ENCODE measurements at places on chromosomes 2 and 18.

DNA sequence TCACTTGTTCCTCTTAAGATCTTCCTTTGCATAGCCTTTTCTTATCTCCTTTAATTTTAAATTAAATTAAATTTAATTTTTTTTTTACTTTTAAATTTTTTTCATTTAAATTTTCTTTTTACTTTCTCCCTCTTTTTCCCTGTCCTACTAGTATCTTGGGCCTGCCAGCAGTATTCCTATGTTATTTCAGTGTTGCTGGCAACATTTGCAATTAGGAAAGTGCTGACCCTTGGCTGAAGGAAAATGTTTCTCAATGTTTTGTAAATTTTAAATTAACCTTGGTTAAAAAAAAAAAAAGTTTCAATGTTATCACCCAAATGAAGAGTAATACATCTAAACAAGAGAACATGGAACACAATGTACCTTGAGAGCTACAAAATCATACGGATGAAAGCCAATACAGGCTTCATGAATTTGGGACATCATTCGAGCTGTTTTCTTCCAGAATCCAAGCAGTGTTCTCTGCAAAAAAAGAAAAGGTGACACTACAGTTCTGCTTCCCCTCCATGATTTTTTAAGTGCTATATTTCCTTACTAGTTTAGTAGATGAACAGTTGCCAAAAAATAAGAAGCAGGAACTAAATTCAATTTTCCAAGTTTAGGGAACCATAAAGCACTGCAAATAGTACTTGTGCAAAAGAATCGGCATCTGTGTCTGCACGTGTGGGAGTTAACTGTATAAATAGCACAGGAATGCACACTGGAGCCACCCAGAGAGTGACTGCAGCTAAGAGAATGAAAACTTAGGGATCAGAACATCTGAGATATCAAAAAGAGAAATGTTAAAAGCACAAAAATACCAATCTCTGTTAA, 55.8 kb downstream of the ICA1L start:
- no peak for DNase-seq

DNA sequence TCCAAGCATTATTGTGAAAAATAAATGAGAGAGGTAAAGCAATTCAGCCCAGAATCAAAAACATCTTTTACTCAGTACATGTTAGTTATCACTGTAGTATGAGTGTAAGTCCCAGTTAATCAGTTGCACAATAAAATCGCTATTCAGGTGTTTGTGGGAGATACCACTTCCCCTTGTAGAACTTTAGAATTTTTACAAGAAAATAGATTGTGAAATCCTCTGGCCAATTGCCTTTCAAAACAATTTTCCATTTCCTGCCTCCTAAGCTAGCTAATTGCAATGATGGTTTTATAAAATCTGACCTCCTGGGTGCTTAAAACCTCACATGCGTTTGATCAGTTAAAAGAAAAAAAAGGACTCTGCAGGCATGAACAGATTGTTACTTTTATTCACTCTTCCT, 332.5 kb downstream of the PID1 start:
- DNase-seq: no peak

GRCh38 chr2:100716581-100716980, 103.4 kb upstream of the NPAS2 start:
- DNase-seq: no peak

GRCh38 chr2:156896294-156896693, 361.2 kb upstream of the GALNT5 start:
- DNase-seq: no peak

GRCh38 chr2:68832233-68832869, 38.8 kb downstream of the BMP10 start:
- peak; percentile 47 for DNase-seq

- no peak for DNase-seq
Measured at GRCh38 chr2:127479866-127480743, 46.2 kb downstream of the IWS1 start.

GRCh38 chr18:77071061-77071460, 61.5 kb downstream of the MBP start:
- no peak for DNase-seq

DNA sequence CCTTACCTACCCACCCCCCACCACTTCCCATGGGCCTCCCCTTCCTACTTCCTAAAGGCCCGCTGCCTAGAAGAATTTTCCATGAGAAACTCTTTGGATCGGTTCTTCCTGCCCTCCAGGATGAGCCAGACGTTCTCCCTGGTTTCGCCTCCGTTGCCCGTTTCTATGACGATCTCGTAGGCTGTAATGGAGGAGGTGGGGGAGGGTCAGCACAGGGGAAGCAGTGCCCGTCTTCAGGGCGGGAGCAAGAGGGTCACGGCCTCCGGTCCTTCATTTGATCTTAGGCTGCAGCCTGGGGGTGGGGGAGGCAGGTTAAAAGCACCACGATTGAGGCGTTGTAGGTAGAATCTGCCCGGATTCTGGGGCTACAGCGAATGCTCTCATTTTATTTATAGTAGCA, 172.0 kb downstream of the LOXHD1 start:
- DNase-seq: no peak

GRCh38 chr2:207148020-207148419, 17.7 kb downstream of the KLF7 start:
- no peak for DNase-seq

- no peak for DNase-seq
Measured at GRCh38 chr18:62033756-62034155, 140.9 kb upstream of the RNF152 start.

DNA sequence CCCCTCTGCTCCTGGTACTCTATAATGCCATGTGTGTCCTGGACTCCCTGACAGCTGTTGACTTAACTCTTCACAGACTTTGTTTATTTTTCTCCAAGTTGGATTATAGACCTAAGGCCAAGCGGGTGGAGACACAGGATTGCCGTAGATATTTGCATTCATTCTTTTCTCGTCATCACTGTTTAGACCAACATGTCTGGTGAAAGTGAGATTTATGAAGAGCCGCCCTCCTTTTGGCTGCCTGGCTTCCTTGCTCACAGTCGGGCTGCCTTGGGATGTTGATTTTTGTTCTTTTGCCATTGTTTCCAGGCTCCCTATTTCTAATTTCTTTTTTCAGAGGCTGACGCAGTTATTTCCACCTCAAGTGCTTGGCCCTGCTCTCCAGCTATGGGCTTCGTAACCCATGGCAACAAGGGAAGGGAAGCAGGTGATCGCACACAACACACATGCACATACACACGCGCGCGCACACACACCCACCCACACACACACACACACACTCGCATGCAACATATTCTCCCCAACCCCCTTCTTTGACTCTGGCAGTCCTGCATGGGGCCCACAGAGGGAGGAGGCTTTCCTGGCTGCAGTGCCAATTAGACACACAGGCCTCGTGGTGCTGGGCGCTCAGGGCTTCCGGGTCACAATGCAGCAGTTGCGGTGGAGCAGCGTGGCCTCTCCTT, 296.5 kb downstream of the MTX2 start:
- DNase-seq: no peak

GRCh38 chr2:121664086-121664485, 14.8 kb upstream of the CLASP1 start:
- DNase-seq: no peak

- no peak for DNase-seq
Measured at GRCh38 chr2:99868260-99868659, 274.1 kb downstream of the AFF3 start.

GRCh38 chr18:24465486-24465885, 5.0 kb downstream of the HRH4 start:
- no peak for DNase-seq

GRCh38 chr2:47069628-47070154, 85.4 kb downstream of the STPG4 start:
- no peak for DNase-seq

DNA sequence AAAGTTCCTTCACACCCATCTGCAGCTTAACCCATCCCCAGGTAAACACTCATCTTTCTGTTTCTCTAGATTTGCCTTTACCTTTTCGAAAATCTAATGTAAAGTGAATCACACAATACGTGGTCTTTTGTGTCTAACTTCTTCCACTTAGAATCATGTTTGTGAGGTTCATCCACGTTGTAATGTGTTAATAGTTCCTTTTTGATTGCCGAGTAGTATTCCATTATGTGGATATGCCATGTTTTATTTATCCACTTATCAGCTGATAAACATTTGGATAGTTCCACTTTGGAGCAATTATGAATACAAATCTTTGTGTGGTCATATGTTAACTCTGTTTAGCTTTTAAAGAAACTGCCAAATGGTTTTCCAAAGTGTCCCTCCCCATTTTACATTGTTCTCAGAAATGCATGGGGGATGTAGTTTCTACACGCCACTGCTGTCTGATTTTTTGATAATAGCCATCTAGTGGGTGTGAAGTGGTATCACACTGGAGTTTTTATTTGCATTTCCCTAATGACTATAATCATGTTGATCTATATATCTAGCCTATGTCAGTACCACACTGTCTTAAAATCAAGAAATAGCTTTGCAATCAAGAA, 22.3 kb downstream of the PECR start:
- no peak for DNase-seq

DNA sequence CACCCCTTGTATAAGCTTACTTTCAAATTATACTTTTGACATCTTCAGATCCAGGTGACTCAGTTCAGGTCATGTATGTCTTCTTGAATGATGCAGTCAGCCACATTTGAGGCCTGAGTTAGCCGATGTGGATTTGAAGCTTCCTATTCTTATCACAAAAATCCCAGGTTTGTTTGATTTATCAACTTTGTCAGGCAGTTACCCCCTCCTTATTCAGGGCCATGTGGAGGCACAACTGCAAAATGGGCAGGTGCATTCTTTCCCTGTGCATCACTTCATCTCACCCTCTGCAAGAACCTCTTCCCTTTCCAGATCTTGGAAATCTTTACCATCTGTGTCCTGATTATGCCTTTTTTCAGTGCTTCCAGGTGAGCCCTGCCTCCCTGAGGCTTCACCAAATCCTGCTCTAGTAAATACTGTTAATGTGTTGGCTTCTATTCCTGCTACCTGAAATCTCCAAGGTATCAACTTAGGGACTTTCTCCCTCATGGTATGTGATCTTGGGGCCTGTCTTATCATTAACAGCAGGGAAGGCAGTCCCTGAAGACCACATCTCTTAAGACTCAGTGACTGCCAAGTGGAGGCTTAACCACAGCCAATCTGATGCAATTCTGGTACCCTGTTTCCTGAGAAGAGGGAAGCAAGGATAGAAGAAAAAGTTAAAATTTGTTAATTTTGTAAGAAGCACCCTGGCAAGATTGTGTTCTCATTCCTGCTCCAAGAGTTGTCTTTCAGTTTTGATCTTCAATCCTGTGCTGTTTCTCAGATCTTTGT, 9.4 kb upstream of the ARHGAP28 start:
- DNase-seq: no peak

DNA sequence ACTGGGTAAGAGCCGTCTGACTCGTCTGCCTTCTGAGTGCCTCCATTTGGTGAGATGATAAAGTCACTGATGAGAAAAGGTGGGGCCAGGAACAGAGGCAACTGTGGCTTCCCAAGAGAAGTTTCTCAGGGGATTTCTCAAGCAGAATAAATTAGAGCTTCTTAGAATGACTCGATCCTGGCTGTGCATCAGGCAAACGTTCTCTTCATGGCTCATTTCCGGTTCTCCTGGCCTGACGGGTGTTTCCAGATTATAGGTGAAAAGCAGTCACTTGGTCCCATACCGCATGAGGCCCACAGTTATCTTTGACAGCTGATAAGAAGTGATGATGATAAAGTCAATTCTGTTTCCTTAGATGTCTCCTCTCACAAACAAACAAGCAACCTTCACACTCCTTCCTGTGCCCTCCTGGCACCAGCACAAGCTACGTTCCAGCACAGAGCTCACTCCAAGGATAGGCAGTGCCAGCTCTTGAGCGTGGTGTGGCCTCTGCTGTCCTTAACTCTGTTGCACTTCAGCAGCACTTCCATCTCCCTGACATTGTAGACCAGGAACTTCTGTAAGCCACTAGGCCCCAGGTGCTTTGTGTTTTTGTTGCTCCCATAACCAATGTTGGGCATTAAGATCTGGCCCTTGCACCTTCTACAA, 37.8 kb upstream of the KCNF1 start:
- DNase-seq: no peak

DNA sequence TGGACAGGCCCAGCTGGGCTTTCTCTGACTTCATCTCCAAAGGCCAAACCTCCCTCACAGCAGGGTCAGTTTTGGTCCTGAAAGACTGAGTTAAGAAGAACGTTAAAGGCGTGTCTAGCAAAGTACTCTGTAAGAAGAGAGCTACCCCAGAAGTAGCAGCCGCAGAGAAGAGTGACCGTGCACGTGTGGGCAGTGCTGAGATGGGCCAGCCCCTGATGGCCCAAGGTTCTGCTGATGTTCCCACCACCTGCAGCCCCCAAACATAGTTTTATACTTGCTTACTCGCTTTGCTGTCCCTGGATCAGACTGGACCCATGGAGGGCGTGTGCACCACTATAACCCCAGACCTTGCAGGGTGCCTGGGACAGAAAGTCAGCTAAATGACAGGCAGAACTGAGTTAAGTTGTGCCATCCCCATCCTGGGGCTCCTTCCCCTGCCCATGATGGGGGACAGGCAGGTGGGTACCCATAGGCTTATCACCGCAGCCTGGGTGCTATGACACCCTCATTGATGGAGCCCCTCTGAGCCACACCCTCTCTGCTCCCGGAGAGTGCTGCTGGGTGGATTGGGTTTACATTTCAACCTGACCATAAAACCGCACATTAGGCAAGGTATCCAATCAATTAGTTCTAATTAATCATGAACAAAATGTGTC, 367.3 kb upstream of the HS6ST1 start:
- DNase-seq: no peak

DNA sequence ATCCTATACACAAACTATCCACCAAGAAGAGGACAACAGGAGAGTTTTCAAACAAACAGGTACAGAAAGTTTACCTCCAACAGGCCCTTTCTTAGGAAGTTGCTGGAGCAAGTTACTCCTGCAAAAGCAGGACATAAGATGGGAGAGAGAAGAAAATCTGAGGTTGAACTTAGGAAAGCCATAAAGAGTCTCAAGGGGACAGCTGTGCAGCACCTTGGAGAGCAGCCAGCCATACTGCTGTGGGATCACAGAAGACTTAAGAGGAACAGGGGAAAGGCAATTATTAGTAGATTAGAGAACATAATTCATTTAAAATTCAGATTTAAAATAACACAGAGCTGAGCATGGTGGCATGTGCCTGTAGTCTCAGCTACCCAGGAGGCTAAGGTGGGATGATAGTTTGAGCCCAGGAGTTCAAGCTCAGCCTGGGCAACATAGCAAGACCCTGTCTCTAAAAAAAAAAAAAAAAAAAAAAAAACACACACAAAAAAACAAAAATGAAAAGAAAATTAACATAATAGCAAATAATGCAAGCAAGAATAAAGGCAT, 148.1 kb upstream of the SIX3 start:
- DNase-seq: no peak

DNA sequence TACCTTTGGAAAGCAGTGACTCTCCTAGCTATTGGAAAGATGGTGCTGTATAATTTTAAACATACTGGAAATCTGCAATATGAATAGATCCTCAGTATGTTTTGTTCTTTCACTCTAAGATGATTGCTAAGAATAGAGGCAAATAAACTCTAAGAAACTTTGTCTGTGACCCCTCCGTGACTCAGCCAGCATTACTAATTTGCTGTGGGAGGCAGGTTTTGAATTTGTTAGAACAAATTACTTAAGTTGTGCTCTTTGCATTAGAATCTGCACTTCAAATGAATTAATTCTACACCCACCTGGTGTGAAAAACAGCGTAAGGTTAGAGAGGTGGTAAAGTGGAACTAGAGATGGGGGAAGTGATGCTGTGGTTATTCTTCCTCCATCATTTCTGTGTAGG, 142.2 kb downstream of the RAPGEF4 start:
- DNase-seq: no peak

GRCh38 chr2:55157474-55157884, 74.6 kb downstream of the CLHC1 start:
- no peak for DNase-seq

GRCh38 chr18:11047156-11047555, 102.2 kb downstream of the PIEZO2 start:
- DNase-seq: no peak

GRCh38 chr2:36502081-36502480, 95.9 kb downstream of the FEZ2 start:
- DNase-seq: no peak

Data from stimulated activated CD8-positive, alpha-beta memory T cell treated with anti-CD3 and anti-CD28 coated beads, Interleukin-15, amount 100 ng/mL, for 4 hours (primary cell).